ENCODE measurements at places on chromosomes 5 and 9.

- no peak for DNase-seq
These were observed 115.2 kb downstream of the BOD1 start for GRCh38 chr5:173501271-173501670.

DNA sequence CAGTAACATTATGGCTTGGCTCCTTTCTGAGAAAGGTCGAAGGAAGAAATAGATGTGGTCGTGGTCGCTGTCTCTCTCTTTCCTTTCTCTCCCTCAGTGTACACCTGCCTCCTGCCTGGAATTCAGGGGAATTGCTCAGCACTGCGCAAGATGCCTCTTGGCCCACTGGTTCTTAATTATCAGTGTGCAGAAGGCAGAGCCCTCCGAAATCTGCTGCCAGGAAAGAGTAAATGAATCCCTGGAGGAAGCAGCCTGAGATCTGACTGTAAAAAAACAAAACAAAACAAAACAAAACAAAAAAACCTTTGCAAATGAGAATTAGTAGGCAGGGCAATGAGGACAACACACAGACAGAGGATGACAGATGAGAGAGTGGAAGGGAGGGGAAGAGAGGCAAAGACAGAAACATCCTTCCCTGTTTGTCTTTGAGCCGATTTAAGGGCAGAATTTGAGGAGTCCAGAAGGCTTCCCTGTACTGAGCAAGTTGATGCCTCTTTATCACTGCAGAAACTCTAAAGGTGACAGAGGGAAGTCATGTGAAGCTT, 113.8 kb upstream of the PUM3 start:
- no peak for DNase-seq

DNA sequence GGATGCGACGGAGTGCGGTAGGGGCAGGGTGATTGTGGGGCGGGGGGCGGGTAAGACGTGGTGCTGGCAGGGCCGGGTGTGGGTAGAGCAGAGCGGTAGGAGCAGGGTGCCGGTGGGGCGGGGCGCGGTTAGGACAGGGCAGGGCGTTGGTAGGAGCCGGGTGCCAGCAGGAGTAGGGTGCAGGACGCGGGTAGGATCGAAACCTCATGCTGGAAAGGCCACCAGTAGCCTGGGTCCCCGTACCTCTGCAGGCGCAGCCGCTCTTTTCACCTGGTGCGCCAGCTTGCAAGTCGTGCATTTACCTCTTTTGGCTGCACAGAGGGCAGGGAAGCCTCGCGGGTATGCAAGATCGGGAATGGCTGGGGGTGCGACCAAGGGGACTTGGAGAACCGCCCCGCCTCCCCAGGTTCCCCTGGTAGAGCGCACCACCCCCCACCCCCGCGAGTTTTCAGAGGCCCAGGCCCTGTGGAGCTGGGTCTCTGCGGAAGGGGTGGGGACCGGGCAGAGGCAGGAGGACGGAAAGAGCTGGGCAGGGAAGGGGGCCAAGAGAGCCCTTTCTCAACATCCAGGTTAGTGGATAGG, 104.8 kb upstream of the SIMC1 start:
- DNase-seq: no peak

GRCh38 chr5:176664886-176665285, 17.6 kb downstream of the TSPAN17 start:
- DNase-seq: no peak

DNA sequence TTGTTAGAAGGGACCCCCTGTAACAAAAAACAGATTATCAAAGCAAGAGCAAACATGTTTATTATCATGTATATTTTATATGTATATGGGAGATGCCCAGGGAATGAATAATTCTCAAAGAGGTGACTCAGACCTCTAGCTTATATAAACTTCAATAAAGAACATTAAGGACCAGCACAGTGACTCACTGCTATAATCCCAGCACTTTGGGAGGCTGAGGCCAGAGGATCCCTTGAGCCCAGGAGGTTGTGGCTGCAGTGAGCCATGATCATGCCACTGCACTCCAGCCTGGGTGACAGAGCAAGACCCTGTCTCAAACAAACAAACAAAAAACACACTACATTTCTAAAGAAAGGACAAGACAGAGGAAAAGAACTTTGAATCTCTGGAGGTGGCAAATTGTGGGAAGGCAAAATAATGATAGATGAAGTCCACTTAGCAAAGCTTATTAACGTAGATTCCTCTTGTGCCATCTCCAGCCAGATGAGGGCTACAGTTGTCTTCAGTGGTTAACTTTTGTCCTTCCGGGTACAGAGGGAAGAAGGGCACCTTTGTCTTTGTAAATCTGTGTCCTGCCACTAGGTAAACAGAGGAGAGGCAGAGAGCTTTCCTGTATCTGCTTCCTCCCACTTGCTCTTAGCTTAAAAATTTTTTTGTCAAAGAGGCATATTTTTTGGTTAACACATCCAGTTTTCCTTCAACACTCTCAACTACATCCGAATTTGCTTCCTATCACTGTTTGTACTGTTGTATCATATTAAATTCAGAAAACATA, 7.5 kb upstream of the RFK start:
- DNase-seq: no peak

- DNase-seq: no peak
These were observed 60.4 kb downstream of the NR3C1 start for GRCh38 chr5:143343042-143343441.

DNA sequence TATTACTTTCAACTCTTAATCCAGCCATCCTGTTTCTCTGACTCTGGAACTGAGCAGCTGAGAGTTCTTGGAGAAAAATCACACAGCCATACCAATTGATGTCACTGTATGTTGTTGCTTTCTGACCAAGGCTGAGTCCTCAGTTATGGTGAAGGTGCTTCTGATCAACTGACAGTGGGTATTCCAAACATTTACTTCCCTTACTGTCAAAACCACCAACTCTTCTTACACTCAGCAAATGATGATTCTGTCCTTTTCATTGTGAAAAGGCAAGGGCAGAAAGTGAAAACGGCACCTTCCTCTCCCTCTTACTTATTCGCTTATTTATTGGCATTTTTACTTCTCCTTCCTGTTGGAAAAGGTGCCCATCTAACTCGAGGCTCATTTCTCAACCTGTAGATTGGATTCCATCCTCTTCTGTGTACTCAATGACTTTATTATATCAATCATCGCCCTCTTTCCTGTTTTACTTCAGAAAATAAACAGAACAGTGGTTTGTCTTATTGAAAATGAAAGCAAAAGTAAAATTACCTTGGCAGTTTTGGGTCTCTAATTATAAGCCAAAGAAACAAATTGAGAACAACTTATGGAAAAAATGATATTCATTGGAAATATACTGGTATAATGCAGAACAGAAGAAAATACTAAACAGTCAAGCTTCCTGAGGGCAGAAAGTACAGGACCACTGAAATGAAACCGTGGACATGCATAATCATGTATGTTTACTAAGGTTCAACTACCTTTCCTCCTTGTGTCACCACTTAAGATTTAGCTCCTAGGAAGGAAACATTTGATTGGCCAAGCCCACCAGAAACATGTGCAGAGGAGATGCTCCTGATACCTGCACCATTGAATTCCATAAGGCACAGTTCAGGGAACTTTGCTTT, 104.5 kb upstream of the CHD1 start:
- DNase-seq: no peak

- DNase-seq: no peak
These were observed 11.7 kb downstream of the SPINK5 start for GRCh38 chr5:148075529-148075928.

- no peak for DNase-seq
These were observed 243.9 kb upstream of the ATP10B start for GRCh38 chr5:161095953-161096352.

DNA sequence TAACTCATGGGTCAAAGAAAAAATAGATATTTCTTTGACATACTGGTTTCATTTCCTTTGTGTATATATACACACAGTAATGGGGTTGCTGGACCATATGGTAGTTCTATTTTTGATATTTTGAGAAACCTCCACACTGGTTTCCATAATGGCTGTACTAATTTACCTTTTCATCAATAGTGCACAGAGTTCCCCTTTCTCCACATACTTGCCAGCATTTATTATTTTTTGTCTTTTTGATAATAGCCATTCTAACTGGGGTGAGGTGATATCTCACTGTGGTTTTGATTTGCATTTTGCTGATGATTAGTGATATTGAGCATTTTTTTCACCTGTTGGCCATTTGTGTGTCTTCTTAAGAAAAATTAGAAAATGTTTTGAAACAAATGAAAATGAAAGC, 78.4 kb upstream of the CKMT2 start:
- DNase-seq: no peak

- no peak for DNase-seq
These were observed 71.1 kb upstream of the LHFPL2 start for GRCh38 chr5:78719504-78720219.

GRCh38 chr9:76654575-76654974, 109.7 kb upstream of the PCA3 start:
- no peak for DNase-seq

DNA sequence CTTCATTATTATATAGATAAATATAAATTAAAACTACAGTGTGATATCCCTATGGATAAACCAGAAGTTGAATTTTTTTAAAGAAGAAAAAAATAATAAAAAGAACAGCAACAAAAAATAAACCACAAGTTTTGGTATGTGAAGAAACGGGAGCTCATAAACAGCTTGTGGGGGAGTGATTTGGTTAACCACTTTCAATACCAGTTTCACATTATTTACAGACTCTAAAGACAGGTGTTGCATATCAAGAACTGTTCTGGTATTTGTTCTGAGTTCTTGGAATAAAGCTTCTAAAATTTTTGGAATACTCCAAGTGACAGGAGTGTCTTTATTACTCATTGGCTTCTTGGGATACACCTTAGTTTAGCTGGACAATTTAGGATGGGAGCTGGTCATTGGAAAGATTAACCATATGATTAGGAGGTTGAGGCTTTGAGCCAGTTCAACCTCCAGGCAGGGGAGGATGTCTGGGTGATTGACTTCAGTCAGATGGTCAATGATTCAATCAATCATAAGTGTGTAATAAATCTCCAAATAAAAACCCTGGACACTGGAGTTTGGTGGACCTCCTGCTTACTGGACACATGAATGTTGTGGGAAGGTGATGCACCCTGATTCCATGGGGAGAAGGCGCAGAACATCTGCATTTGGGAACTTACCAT, 2223.1 kb upstream of the C9orf72 start:
- DNase-seq: no peak

- DNase-seq: no peak
These were observed 2.3 kb downstream of the TGFBI start for GRCh38 chr5:136030956-136031611.

DNA sequence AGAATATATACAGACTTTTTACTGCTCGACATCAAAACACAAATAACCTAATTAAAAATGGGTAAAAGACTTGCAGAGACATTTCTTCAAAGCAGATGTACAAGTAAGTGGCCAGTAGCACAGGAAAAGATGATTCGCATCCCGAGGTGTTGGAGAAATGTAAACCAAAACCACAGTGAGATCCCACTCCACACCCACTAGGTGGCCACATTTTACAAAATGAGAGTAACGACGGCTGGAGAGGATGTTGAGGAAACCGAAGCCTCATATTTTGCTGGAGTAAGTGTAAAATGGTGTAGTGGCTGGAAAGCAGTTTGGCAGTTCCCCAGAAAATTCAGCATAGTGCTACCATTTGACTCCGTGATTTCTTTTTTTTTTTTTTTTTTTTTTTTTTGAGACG, 21.3 kb upstream of the GBGT1 start:
- DNase-seq: no peak

DNA sequence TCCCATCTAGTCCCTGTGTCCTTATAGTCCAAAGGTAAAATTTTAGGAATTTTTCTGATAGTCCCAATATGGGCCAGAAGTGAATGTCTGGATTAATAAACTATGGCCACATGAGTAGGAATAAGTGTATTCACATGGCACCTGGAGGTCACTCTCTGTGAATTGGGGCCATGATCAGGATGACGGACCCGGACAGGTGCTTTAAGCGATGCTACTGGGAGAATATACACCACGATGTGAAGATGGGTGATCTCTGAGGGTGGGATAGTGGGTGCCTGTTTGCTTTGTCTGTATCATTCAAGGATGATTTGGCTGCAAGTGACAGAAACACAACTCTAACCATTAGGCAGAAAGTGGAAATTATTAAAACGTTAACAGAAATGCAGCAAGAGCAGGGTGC, 101.2 kb downstream of the UGCG start:
- no peak for DNase-seq

DNA sequence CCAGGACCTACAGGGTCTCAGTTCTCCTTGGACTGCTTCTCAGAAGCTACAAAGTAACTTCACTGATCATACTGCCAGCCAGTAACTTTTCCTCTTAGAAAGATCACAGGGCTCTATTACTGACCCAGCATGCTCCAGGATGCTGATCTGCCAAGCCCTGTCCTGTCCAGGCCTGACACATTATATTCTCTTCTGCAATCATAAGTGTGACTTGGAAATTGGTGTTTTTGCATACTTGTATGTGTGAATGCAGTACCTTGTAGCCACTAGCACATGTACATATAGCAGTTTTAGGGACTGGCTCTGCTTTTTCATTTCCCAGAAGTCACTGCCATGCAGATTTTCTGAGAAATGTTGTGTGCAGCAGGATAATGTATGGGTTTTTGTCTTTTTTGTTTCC, 40.1 kb upstream of the CCNH start:
- no peak for DNase-seq

DNA sequence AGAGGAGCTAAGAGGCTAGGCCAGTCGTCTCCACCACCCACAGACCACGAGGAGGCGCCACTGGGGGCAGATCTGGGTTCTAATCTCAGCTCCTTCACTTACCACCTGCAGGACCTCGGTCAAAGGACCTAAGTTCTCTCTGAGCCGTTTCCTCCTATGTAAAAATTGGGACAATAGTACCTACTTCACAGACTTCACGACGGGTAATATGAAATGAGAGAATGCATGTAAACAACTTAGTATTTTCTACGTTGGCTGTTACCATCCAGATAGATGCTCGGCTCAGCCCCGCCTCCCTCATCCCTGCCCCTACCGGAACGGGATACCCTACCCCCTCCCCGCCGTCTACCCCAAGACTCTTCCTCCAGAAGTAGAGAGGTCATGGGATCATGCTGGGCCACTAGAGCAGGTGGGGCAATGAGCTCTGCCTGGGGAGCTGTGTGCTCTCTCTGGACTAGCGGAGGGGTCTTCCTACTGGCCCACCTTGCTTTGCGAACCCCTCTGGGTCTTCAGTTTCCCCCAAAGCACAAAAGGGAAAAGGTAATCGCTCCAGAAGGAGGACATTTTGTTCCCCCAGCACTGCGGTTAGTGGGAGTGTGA, 541 bp downstream of the GNPDA1 start:
- DNase-seq: no peak

DNA sequence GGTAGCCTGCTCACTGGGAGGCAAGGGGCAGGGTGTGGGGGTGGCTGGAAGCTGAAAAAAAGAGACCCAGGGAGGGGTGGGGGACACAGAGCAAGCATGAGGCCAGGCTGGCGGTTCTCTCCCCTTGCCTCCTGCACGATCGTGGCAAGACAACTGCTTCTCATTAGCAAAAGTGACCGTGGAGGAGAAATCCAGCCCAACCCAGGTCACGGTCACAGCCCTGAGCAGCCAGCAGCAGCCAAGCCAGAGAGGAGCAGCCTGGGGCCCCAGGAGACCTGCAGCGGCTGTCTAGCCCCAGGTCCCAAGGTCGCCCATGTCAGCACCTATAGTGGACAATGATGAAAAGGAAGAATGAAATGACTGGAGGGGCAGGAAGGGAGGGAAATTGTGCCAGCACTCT, 89.1 kb downstream of the NRG2 start:
- DNase-seq: no peak

- no peak for DNase-seq
These were observed 57.6 kb downstream of the SH3TC2 start for GRCh38 chr5:149005077-149005892.

- no peak for DNase-seq
These were observed 380.7 kb downstream of the NFIB start for GRCh38 chr9:13933268-13933656.

- no peak for DNase-seq
These were observed 51.6 kb upstream of the C5orf46 start for GRCh38 chr5:147957901-147958300.

All from activated CD8-positive, alpha-beta memory T cell treated with anti-CD3 and anti-CD28 coated beads for 4 hours (primary cell).